Hepatocyte (in vitro differentiated cells): ENCODE measurements at places on chromosomes 5 and 9. TPM values are rescaled to one million over a fixed set of nuclear protein-coding genes. Genes with fewer than 3 reads are reported as not detected.

The CENPK gene
- 11.4 and 15.3 TPM in 2 replicates for polyA plus RNA-seq

The OR13C5 gene
- not detected in 2 replicates for polyA plus RNA-seq

The TNFSF8 gene
- polyA plus RNA-seq: not detected in 2 replicates

The ZNF474 gene
- polyA plus RNA-seq: 1.7 and 2.8 TPM in 2 replicates

The CCL28 gene
- polyA plus RNA-seq: 0.80 and 1.1 TPM in 2 replicates

GRCh38 chr9:92763721-92764380 lies 782 bp downstream of the BICD2 start:
- peak; percentile 66 for DNase-seq

DNA sequence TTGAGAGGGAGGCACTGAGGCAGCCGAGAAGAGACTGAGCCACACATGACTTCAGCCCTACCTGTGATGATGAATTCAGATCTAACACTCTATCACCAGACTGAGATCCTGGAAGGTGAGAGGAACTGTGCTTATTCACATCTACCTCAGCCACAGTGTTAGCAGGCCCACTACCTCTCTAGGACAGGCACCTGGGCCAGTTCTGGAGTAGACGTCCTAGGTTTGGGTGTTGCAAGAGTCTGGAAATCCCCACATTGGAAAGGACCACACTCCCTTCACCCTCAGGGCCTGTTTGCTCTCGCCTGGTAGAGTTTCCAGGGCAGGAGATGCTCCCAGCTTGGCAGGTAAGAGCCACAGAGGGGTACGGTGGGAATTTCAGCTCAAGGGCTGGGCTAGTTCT lies 113.8 kb upstream of the CCL21 start:
- no peak for DNase-seq

DNA sequence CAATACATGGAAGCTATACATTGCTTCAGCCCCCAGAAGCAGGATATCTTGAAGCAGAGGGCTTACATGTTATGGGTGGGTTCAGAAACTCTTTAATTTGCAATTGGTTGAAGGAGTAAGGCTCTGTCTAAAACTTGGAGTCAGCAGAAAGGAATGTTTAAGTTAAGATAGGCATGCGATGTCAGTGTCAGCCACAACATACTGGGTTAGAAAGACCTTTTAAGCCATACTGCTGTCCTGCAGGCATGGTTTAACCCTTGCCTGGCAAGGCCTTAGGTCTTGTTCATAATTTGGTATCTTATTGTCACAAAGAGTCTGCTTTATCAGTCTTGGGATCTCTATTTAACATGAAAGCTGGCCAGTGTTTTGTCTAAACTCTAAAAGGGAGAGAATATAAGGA lies 1619.6 kb upstream of the WWC1 start:
- no peak for DNase-seq

DNA sequence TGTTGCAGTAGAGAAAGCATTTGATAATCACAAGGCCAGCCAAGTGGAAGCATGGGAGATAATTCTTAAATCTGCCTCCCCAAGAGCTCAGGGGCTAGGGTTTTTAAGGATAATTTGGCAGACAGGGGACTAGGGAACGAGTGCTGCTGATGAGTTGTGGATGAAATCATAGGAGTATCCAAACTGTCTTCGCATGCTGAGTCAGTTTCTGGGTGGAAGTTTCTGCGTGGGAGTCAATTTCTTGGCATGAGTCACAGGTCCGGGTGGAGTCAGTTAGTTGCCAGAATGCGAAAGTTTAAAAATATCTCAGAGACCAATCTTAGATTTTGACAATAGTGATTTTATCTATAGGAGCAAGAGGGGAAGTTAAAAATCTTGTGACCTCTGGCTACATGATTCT lies 112.6 kb downstream of the TMC1 start:
- DNase-seq: no peak

- no peak for DNase-seq
Measured at GRCh38 chr9:18159254-18159653, 314.7 kb upstream of the ADAMTSL1 start.

DNA sequence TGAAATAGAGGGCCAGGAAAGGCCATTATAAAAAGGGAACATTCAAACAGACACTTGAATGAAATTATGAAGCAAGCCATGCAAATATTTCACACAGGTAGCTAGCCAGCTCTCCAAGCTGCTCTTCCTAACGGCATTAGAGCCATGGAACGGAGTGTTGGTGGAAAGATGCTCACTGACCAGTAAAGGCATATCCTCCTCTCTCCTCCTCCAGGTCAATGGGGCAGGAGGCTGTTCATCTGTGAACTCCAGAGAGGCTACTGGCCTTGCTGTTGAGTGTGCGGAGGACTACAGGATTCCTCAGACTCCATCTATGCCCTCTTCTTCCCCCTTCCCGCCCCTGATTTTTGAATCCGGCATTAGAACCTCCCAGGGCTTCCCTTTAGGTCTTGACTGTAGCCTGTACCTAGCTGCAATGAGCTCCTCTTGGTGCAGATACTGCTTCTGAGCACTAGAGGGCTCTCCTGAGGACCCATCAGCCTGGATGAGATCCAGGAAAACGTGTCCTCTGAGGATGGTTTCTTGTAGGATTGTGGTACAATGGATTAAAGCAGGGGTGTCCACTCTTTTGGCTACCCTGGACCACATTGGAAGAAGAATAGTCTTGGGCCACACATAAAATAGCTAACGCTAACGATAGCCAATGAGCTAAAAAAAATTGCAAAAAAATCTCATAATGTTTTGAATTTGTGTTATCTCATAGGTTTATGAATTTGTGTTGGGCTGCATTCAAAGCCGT lies 162.2 kb downstream of the SREK1 start:
- DNase-seq: peak; percentile 82

DNA sequence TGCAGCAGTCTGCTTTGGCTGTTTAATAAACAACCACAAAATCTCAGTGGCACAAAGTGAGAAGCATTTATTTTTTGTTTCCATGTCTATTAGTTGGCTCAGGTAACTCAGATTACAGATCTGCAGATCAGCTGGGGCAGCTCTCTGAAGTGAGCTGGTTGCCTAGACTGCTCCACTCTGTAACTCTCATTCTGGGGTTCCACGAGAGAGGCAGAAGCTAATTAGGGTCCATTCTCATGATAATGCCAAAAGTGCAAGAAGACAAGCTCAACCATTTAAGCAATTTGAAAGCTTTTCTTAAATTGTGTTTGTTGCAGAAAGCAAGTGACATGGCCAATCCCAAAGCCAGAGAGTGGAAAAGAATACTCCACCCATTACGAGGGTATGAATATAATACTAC lies 13.2 kb downstream of the MEIKIN start:
- no peak for DNase-seq
